ENCODE measurements at places on chromosomes 5 and 9.

DNA sequence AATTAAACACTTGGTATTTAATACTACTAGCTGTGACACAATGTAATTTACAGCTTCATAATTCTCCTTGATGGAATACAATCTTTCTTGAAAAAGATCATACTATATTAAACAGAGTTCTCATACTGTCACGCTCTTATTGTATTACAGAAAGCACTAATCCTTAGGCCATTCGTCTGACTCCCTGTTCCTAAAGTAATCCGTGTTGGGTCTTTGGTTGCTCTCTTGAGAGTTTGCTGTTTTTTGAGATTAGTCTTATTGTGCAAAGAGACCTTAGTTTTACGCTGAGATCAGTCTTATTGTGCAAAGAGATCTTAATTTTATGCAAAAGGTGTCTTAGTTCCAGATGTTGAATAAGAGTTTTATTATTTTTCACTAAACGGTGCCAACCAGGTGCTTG lies 190.6 kb downstream of the ISL1 start:
- DNase-seq: no peak

- DNase-seq: no peak
These were observed 4.7 kb upstream of the PPP1R26 start for GRCh38 chr9:135474915-135475314.

DNA sequence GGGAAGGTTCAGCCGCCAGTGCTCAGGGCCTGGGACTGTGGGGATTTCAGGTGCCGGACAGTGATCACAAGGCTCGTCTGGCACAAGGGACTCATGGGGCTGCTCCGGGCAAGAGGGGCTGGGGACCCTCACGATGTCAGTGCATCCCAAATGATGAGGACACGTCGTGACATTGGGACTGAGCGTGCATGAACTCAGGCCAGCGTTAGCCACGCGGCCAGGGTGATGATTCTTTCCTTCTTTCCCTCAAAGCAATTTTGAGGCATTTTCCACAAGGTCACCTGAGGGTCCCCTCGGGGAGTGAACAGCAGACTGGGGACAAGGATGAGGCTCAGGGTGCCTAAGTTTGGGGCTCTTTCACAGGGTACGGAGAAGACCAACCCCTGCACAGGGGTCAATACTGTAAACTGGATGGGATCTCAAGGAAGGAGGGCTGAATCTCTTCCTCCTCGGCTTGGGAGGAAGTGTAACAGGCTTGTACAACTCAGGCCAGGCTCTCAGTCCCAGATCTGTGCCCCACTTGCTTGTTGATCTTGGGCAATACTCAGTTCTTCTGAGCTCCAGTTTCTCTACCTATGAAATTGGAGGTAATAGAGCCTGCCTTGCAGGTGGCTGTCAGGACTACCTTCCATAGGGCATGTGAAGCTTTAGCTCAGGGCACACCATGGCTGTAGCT lies 78.5 kb downstream of the PRRT1B start:
- no peak for DNase-seq

DNA sequence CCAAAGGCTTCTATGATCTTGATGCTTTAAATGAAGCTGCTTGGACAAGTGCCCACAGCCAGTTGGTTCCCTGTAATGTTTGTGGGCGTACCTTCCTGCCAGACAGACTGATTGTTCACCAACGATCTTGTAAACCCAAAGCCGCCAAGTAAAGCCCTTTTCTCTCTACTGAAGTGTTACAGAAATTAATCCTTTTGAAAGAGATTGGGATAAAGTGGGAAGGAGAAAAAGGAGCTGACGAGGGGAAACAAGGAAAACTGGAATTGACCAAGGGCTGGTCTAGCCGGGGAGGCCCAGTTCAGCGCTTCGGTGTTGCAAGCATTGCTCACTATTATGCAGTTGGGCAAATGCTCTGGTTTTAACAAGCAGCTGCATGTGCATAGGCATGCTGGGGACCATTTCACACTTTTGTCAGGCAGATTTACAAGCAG lies 53.2 kb downstream of the ZNF474 start:
- no peak for DNase-seq

DNA sequence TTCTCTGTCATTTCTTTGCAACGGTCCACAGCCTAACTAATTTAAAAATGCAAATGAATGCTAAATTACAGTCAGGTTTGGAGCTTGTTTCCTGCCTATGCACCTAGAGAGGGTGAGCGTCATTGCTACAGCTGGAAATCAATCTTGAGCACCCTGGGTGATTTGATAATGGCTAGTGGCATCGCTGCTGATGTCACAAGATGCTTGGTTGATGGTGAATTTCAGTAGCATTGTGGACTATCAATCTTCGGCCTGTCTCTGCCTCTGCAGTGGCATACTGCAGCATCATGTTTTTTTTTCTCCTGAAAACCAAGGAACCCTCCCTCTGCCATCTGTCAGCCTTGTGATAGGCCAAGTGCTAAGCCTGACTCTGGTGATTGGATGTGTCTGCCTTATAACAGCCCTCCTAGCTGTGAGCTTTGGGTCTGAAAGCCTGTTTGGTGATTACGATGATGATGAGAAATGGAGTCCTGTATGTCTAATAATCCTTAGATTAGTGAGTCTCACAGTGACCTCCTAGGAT lies 75.3 kb downstream of the NMUR2 start:
- DNase-seq: no peak

DNA sequence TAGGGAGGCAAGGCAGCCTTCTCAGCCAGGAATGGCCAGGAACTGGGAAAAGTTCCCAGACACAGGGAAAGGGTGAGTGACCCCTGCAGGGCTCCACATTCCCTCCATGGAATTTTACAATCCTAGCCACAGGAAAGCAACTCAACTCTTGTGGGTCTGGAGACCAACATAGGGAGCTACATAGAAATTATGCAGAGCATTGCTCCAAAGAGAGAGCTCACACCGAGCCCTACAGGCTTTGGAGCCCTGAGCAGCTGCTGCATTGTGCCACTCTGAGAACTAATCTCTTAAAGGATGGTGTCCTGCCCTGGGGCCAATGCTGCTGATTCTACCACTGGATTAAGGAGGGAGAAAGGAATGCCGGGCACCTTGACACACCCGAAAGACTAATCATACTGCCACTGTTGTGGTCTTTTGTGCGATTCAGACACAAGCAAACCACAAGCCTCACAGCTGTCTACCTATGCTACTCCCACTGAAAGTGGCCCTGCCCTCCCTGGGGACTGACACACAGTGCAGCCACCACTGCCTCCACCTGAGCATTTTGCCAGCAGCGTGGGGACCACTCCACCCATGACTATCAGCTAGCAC lies 1089.8 kb upstream of the NUDT12 start:
- DNase-seq: no peak

DNA sequence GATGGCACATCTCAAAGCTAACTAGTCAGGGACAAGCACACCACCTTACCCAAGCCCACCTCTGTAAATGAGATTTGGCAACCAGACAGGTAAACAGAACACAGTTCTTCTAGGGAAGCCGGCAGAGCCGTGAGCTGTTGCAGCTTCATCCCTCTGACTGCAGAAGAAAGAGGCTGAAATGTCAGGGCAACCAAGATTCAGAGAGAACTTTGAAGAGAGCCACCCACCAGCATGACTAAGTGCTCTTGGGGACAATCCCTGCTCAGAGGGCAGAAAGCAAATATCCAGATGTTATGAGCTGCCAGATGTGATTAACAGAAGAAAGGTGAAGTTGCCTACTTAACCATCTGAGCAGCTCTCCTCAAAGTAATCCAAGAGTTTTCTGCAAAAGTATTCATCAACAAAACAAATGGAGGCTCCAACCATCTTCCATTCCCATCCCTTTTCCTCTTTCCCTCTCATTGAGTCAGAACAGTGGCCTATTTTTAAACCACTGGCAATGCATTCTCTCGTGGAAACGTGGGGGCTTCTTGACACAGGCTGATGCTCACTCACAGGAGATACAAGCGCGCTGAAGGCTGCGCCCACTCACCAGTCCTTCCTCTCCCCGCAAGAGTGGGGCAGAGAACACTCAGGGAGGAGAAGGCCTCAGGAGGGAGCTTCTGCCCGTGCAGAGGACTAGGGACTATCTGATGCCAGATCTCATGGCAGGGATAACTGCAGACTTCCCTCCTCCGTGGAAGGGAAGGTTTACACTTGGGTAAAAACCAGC lies 57.1 kb downstream of the SLIT3 start:
- no peak for DNase-seq

GRCh38 chr5:88713818-88714217 lies 169.2 kb downstream of the MEF2C start:
- DNase-seq: no peak

DNA sequence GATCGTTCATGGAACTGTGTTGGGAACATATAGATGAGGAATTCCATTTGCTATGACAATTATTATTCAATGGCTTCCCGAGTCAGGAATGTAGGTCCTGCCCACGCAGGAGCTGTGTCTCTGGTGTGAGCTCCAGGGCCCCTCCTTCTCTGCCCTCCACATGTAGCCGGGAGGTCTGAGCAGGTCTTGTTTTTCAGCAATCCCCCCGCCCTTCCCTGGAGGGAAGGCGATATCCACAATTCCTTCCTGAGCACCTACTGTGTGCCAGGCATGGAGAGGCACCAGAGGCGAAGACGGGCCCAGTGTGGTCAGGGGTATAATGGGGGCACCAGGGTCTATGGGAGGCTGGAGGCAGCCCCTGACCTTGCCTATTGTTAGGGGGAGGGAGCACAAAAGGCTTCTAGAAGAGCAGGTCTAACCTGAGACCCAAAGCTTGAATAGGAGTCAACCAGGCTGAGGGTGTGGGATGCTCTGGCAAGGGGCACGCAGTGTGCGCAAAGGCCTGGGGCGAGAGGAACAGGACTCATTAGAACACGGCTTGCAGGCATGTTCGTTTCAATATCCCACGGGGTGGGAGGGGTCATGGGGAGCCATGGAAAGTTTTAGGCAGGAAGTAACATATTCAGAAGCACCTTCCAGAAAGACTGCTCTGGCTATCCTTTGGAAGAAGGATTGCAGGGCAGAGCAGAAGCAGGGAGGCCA lies 154.9 kb downstream of the C9orf50 start:
- no peak for DNase-seq

- no peak for DNase-seq
These were observed 48.3 kb downstream of the DAP start for GRCh38 chr5:10712574-10713366.

- DNase-seq: no peak
These were observed 41.3 kb downstream of the PFDN1 start for GRCh38 chr5:140261403-140262171.

DNA sequence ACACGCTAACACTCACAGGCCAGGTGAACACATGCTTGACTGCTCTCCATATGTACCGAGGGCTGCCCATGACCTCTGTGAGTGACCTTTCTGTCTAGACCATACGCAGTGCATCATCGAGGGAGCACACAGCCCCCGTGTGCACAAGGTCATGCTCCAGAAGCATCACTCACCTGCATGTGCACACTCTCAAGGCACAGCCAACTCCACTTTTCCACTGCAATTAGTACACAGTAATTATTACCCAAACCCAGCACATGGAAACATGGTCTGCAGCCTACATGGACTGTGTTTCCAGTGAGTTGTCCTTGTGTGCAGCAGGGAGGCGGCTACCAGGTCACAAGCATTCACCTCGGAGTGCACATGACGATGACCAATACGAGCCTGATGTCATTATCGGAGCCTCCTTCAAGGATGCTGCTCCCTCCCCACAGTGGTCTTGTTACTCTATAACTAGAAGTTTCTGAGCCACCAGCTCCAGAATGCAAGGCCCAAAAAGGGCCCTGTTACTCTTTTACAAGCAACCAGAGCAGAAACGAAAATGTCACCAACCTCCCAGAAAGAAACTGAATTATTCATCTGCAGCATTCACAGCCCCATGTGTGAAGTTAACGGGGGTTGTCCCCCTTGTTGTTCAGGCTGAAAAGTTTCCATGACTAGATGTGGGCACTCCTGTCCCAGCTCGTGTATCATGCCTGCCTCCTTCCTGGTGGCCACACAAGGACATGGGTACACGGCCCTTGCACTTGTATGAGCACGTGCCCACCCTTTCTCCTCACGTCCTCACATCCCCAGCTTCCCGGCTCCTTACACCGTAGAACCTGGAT lies 31.2 kb downstream of the SEMA4D start:
- DNase-seq: no peak

DNA sequence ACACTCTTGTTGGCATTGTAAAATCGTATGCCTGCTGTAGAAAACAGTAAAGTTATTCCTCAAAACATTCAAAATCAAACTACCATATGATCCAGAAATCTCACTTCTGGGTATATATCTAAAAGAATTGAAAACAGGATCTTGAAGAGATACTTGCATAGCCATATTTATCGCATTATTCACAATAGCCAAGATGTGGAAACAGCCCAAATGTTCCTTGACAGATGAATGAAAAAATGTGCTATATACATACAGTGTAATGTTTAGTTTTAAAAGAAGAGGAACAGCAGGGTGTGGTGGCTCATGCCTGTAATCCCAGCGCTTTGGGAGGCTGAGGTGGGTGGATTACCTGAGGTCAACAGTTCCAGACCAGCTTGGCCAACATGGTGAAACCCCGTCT lies 234.1 kb upstream of the DAB2 start:
- DNase-seq: no peak

- no peak for DNase-seq
These were observed 384.7 kb upstream of the SMC2 start for GRCh38 chr9:103709366-103709765.

DNA sequence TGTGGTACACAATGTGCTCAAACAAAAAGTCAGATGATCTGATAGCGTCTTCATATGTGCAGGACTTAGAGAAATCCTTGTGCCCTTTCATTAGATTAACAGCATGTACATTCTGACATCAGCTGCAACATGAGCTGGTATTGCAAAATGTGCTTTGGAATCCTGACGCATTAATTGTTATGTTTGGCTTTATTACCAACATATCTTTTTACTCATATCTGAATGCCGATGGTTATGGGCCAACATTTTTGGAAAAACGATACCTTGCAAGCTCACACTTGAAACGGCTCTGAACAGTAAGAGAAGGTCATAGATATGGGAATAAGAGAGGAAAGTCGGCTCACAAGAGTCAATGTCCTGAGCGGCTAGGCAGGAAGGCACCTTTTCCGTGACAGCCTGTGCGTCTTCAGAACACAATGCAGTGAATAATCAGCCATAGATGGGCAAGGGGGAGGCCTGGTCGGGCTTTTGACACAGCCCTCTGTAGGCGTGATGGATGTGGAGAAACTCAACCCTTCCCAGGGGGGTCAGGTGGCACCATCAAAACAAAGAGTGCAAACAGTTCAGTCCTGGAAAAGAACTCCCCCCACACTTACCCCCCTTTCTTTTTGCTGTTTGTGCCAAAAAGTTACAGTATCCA lies 36.4 kb upstream of the GAS1 start:
- no peak for DNase-seq

DNA sequence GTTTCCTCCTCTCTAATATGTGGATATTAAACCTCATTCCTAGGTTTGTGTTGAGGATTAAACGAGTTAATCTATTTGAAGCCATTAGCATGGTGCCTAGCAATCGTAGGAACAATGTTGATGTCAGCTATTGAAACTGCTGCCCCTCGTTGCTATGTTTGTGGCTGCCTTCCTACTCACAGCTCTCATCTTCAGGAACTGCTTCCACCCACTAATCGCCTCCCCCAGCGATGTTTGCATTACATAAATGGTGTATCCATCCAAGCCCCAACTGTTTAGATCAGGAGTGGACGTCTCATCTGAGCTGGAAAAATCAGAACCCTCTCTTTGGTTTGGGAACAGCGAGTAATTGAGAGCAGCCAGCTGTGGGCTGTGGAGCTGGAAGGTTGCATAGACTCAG lies 416.6 kb downstream of the ARHGEF28 start:
- DNase-seq: no peak
